Nephron progenitor cell (in vitro differentiated cells): ENCODE measurements at places on chromosomes 7 and 10.

DNA sequence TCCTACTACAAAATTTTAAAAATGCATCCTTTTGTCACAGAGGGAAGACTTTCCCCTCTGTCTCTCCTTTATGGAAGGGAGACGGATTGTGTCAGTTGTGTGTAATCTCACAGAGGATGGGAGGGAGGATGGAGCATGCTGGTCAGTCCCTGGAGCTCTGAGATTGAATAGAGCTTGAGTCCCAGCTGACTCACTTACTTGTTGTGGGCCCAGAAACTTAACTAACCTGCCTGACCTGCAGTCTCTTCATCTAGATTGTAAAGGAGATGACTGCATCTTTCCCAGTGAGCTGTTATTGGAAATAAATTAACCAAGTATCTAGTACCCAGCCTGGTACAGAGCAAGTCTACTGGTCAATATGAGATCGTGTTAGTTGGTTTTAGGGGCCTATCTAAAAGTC is 77.9 kb upstream of the ADO start:
- DNase-seq = no peak

DNA sequence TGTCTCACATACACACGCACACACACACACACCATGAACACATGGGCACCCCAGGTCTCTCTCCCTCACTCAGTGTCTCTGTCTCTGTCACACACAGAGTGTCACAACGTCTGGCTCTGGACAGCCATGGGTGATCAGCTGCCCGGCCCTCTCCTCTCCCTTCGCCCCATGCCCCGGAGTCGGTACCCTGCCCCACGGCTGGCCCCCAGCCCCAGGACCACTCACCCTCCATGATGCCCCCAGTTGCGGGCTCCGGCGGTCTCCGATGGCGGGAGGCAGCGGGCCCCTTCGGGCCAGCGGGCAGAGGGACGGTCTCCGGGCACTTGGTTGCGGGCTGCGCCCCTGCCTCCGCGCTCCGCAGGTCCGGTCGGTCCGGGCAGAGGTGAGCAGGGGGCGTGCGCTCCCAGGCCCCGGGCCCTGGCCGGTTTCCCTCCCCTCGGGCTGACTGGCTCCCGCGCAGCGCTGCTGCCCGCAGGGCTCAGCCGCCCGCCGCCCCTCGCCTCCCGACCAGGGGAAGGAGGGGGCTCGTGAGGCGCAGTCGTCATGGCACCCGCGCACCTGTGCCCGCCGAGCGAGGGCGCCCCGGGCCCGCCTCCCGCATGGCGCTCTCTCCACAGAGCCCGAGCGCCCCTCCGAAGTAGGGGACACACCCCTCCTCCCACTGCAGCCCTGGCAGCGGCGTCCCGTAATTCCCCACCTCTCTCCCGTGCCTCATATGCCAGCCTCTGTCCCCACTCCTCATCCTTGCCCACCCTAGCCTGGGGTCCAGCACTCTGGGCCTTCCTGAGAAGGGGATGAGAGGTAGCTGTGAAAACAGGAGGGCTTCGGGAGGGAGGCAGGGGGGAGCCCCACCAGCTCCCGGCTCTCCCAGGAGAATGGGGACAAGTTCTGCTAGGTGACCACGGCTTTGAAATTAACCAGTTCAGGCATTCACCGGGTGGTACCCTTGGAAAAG is at the start of gene NPFFR1:
Gene NPFFR1, minus strand, starts transcription at position 560 of the 955 bp plus-strand sequence. Its CDS starts 328 bp downstream, at position 232.
- peak; percentile 54 for DNase-seq

DNA sequence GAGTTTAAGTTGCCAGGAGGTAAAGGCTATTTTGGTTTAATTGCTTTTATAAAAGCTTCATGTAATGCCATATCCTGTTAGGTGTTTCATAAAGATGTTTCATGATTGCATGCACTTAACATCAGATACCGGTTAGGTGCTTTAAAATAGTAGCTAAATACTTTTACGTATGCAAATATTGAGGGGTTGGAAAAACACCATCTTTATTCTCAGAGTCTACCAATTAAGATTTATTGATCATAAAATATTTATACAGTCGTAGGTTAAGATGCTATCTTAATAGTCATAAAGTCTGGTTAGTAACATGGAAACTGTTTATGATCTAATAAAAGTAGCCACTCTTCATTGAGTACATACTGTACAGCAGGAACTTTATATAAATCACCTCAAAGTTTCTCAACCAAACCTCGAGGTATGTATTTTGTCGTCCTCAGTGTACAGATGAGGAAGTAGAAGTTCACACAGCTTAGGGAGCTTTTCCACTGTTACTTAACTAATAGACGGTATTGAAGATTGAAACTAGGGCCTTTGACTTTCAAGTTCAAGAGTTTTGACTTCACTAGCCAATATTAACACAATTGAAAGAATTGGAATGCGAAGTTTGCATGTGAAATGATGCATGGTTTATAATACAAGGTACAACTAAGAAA is 897.1 kb downstream of the GATA3 start:
- no peak for DNase-seq

- no peak for DNase-seq
Measured at GRCh38 chr10:61409157-61409556, 44.0 kb downstream of the TMEM26 start.

DNA sequence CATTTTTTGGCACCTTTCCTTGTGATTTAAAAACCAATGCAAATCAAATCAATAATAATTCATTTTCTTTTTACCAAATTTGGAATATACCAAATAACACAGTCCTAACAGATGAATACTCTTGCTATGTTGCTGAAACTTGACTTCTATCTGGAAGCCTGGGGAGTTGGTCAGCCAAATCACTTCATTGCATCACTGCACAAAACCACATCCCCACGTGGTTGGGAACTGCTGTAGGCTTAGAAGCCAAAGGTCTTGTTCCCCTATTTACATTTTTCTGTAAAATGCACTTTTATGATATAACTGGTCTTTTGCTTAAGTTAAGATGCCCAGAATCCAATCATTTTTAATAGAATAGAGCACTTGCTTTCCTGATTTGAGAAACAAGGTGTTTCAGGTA is 15.2 kb downstream of the GPR85 start:
- DNase-seq = no peak

- DNase-seq = no peak
Measured at GRCh38 chr10:31820096-31820495, 108.5 kb downstream of the ARHGAP12 start.

- DNase-seq = no peak
Measured at GRCh38 chr7:151873402-151873965, 3.4 kb downstream of the PRKAG2 start.

- DNase-seq = no peak
Measured at GRCh38 chr10:48478469-48478868, 126.4 kb downstream of the ARHGAP22 start.

DNA sequence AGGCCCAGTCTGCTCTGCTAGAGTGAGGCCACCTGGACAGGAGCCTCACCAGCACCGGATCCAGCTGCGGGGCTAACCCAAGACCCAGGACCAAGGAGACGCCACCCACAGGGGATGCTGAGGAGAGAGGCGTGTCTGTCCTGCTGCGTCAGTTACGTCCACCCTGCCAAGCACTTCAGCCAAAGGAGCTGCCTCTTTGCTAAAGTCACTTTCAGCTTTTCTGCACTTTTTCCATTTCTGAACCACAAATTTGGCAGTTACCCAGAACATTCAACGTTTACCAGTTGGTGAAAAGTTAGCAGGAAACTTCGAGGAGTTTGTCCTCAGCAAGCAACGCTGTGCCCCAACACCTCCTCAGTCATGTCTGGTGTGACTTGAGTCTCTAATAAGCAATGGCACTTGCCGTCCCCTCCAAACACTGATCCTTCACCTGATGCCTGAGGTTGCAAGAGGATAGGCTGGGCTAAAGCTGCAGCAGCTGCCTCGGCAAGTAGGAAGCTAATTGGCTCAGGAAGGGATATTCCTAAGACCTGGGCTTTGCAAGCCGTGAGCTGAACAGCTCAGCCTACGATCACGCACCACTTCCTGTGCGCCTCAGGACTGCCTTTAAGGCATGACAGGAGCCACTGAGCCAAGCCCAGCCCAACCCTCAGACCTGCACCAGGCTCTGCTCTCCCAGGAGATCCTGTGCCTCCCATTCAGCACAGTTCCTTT is 40.1 kb downstream of the KCNH2 start:
- no peak for DNase-seq

DNA sequence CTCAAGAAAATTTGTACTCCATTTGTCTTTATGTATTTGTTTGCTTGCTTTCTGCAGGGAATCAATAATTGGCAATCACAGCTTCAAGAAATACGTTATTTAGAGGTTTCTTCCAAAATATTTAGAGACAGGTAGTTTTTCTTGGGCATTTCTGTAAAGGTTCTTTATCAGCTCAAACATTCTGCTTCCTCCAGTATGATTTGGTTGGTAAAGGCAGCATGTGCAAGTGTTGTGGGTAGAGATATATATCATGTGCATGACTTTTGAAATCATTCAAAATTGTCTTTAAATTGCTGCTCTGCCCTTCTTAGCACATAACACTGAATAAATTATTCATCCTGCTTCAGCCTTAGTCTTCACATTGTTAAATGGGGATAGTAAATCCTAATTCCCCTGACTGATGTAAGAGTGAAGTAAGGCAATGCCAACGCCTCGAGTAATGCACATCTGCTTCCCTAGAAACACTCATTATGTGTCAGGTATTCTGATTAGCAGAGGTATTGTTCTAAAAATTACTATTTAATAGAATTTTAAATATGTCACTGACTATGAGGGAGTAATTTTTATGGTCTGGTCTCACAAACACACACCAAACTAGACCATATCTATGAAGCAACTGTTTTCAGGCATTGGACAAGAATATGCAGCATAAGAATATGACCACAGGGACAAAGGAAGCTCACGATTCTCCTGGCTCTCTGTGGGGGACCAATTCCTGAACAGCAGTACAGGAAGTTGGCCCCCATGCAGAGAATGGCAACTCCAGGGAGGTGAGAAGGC is 77.3 kb upstream of the AKR1E2 start:
- DNase-seq = no peak

DNA sequence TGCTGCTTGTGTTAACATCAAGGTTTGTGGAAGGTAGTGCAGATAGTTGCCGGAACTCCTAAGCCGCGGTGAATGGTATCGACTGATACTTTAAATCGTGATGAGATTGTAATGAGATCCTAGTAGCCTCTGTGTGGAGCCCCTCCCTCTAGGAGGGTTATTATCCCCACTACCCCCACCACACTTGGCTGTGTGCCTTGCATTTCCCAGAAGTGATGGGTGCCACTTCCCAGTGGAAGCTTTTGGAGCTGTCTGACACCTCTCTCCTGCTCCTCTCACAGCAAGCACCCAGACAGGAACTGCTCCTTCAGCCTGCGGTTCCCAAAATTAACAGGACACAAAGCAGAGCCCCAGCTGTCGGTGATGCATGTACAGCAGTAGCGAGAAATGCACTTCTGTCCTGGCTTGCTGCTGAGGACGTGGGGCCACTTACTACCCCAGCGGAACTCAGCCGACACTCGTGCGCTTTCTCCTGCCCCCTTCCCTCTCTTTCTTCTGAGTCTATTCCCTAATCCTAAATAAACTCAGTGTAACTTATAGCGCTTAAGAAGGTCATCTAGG is 52.5 kb downstream of the PRKAG2 start:
- no peak for DNase-seq

GRCh38 chr7:88928276-88928675 is 132.7 kb upstream of the TEX47 start:
- no peak for DNase-seq

- DNase-seq = no peak
Measured at GRCh38 chr7:141436139-141436538, 115.1 kb upstream of the AGK start.

GRCh38 chr7:117673367-117673766 is 193.5 kb downstream of the CFTR start:
- DNase-seq = peak; percentile 44

DNA sequence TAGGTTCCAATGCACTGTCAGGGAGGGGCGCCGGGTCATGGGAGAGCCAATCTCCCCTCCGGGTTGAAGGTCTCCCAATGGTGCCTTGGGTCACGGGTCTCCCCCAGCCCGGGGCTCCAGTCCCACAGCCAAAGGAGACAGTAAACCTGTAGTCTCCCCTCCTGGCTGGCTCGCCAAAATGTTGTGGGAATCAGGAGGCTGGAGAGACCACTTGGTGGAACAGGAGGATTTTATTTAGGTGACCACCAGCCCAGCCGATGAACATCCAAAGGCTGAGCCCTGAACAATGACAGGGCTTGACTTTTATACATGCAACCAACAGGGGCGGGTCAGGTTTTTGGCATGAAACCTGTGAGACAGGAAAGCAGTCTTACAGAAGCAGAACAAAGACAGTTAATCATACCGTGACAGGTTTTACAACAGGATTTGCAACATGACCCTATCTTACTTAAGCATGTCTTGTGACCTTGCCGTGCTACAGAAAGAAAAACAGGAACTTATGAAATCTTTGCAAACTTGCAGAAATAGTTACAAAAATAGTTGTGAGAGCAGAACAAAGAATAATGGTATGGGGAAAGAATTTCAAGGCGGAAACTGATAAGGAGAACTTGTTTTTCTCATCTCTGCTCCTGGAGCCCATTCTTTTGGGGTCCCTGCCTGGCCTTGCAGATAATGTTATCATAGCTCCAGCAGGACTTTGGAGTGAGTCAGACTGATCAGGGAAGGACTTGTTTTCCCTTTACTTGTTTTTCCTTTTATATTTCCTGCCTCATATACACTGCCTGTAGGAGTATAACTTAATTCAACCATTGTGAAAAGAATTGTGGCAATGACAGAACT is 7.1 kb downstream of the ERV3-1 start:
- no peak for DNase-seq

DNA sequence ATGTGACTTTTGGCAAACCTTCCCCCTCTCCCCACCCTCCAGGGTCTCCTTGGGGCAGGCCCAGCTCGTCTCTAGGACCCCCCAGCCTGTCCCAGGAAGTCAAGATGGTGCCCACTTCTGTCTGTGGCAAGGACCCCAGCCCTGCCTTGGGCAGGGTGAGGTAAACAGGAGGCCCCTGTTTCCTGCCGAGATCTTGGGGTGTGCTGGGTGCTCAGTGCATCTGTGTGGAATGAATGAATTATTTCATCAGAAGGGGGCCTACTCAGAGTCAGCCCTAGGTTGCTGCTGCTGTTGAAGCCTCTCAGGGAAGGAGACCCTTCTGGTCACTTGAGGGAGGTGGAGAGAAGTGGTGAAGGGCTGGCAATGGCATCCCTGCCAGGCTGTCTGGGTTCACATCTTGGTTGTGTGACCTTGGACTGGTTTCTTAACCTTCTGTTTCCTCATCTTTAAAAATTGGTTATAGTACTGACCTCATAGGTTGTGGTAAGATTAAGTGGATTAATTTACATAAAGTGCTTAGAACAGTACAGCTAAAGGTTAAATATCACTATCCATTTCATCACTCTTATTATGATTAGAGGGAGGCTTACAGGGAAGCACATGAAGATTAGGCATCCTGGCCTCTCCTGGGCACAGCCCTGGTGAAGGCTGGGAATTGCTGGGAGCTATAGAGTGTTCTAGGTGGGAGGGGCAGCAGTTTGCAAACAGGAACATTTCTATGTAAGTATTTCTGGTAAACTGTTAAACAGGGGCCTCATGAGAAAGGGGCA is 67.7 kb downstream of the ZMIZ1 start:
- no peak for DNase-seq

- DNase-seq = no peak
Measured at GRCh38 chr10:3852147-3852904, 67.3 kb upstream of the KLF6 start.

DNA sequence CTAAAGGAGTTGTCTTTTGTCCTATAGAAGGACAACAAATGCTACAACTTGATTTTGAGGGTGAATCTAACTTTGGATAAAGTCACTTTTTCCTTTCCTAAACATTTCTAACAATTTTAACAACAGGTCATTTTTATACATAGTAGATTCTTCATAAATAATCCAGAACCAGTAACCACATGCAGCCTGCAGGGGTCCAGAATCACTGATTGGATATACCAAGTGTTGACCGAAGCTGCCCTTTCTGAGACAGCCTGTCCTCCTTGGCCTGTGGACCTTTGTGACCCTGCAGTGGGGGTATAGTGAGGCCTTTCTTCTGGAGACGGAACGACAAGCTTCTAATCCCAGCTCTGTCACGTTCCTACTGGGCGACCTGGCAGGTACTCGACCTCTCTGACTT is 34.8 kb upstream of the LAMB4 start:
- DNase-seq = no peak
